ENCODE measurements at places on chromosomes 6 and 20.

- no peak for DNase-seq
These were observed 27.9 kb upstream of the TBC1D7 start for GRCh38 chr6:13355999-13356785.

GRCh38 chr6:15474196-15474595, 188.6 kb downstream of the DTNBP1 start:
- DNase-seq: no peak

GRCh38 chr6:44052419-44053023, 74.7 kb downstream of the MRPL14 start:
- DNase-seq: no peak

GRCh38 chr6:36947570-36948351, 6.8 kb upstream of the PI16 start:
- DNase-seq: no peak

DNA sequence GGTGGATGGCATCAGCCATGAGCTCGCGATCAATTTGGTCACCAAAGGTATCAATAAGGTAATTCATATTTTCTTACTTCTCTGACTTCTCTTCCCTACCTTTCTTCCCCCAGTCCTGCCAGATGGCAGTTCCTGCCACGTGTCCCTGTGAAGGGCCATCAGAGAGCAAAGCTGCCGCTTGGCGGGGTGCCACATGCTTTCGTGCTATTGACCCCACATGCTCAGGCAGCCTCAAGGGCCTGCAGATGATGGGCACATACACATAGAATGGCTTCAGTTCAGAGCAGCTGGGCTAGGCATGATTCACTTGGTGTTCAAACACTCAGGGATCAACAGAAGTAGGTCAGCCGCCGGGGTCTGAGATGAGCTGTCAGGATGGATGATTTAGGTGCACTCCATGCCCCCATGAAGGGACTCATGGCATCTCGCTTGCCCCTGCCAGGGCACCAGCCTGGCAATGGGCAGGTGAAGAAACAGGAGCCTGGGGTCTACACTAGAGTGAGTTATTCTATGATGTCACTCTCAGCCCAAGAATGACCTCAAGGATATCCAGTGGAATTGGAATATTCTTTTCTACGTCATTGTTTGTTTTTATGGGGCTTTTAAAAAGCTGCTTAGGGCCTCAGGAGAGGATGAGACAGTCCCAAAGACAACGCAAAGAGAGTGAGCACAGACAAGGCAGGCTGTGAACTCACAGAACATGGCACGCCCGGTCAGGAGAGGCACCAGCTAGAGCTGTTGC, 25.5 kb downstream of the BANF2 start:
- no peak for DNase-seq

DNA sequence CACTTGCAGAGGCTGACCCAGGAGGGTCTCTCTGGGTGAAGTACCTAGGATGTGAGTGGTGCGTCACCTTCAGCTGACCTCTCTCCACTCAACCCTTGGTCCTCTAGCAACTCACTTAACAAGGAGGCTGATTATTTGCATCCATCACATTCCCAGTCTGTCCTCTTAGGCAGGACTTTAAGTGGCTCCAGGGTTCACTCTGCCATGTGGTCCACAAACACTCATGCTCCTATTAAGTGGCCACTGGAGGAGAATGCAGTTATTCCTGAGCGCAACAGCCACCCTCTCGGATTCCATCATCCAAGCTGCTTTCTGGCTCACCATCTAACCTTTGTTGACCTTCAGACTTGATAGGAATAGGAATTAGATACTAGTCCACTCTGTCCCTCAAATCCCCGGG, 61.1 kb upstream of the SCAF8 start:
- DNase-seq: no peak

- no peak for DNase-seq
These were observed 1.6 kb downstream of the HLA-DQB1 start for GRCh38 chr6:32664827-32665362.

GRCh38 chr6:147715035-147715434, 206.5 kb downstream of the SAMD5 start:
- no peak for DNase-seq

GRCh38 chr20:20450521-20450920, 82.6 kb downstream of the INSM1 start:
- DNase-seq: peak; percentile 67

DNA sequence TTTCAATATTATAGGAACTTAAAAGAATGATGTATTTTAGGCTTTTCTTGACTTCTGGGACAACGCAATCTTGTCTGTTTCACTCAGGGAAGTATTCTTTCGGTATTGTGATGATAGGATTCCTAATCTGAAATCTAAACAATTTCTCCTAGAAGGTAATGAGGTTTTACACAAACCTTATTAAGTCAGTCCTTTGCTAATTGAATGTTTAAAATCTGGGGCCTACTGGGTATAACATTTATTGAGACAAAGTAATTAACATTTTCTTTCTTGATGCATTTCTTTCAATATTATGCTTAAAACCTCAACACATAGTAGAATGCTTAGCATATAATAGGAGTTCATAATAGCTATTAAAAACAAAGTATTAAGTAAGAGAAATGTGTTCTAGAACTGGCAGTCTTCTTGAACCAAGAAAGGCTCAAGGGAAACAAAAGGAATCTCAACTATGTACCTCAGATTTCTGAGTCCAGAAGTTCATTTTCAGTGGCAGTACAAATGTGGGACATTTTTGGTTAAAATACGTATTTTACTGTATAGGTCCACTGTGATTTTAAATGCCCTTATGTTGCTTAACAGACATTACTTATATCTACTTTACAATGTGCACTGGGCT, 121.4 kb upstream of the BMP2 start:
- DNase-seq: no peak

GRCh38 chr6:44960898-44961297, 367.2 kb upstream of the RUNX2 start:
- no peak for DNase-seq

DNA sequence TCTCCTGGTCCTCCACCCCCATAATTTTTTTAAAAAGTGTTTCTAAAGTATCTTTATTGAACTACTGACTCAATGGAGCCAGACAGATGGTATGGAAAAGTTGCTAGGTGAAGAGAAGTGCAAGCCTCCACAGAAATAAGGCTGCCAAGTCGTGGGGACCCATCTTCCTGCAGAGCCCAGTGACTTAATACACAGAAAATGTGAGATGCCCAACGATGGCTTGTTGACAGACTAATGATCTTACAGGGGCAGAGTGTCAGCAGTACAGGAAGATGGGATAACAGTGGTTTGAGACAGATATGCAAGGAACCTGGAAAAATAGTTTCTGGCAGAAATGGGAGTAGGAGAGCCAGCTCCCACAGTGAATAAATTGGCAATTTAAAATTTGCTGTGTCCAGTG, 43.3 kb downstream of the FYN start:
- DNase-seq: no peak

GRCh38 chr20:53652859-53653517, 59.3 kb upstream of the ZNF217 start:
- no peak for DNase-seq

GRCh38 chr6:134628154-134628553, 310.2 kb upstream of the SGK1 start:
- DNase-seq: no peak

DNA sequence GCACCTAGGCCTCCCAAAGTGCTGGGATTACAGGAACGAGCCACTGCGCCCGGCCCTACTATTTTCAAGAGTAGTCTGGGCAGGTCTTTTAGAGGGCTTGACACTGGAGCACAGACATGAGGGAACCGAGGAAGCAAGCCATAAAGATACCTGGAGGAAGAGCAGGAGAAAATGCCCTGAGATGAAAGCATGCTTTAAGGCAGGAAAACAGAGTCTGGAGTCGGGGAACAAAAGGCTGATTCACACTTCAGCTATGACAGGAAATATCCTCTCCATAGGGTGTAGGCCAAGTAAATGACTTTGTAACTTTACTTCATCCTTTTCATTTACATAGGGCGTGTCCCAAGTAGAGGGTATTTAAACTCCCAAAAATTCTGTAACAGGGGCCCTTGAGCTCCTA, 4.3 kb upstream of the SERINC3 start:
- no peak for DNase-seq

DNA sequence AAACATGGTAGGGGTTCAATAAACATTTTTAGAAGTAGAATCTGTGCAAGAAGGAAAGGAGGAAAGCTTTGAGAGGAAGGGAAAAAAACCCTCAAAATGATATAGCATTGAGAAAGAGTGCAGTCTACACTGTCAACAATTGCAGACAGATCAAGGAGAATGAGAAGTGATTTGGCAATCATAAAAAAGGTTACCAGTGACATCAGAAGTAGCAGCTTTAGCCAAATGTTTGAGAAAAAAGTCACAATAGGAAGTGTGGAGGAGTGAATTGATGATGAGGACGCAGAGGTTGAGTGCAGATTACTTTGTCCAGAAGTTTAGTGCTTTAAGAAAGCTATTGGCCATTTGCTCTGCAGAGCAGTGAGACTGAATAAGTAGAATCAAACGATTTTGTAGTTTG, 155.0 kb downstream of the GJA1 start:
- no peak for DNase-seq

- DNase-seq: no peak
These were observed 23.5 kb downstream of the FITM2 start for GRCh38 chr20:44287272-44288097.

- DNase-seq: no peak
These were observed 8.3 kb downstream of the IFNGR1 start for GRCh38 chr6:137210903-137211302.
